ENCODE measurements at places on chromosomes 12 and 14.

GRCh38 chr14:86575141-86575540, 1045.2 kb downstream of the FLRT2 start:
- no peak for DNase-seq

GRCh38 chr12:76863005-76863670, 15.7 kb downstream of the CSRP2 start:
- peak; percentile 89 for DNase-seq

DNA sequence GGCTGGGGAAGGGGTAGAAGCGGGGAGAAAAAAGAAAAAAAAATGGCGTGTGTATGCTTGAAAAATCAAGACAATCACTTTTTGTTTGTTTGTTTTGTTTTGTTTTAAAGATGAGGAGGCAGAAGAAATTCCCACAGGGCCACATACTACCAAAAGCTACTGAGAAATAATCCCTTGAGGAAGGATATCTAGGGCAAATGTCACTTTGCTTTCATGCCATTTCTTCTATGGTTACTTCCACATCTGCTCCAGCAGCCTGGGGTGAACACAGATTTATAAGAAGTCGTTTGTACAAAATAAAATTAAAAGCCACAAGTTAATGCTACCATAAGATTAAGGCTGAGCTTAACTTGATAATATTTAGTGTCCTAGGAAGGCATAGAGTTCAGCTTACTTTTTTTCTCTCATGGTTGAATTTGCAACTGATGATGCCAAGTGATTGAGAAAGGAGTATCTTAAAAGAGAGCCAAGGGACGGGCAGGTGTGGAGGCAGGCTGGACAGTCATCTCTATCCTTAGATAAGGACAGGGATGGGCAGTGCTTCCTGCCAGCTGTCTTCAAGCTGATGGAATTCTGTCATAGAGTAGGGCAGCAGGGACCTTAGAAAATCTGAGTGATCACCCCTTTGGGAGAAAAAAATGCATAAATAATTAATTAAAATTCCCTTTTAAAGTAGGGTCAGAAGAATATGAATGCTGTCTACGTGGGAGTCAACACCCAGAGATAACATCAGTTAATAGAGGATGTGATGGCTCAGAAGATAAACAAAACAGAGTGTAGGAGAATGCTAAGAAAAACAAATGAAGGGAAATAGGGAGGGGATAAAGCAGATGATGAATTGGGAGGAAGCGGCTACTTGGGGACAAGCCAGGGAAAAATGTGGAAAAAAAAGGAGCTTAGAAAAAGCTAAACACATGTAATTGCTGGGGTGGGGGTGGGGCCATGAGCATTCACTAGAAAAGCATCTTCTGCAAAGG, 57.1 kb downstream of the DYRK2 start:
- DNase-seq, result no peak

GRCh38 chr14:75125617-75126016, 1.2 kb downstream of the NEK9 start:
- no peak for DNase-seq

DNA sequence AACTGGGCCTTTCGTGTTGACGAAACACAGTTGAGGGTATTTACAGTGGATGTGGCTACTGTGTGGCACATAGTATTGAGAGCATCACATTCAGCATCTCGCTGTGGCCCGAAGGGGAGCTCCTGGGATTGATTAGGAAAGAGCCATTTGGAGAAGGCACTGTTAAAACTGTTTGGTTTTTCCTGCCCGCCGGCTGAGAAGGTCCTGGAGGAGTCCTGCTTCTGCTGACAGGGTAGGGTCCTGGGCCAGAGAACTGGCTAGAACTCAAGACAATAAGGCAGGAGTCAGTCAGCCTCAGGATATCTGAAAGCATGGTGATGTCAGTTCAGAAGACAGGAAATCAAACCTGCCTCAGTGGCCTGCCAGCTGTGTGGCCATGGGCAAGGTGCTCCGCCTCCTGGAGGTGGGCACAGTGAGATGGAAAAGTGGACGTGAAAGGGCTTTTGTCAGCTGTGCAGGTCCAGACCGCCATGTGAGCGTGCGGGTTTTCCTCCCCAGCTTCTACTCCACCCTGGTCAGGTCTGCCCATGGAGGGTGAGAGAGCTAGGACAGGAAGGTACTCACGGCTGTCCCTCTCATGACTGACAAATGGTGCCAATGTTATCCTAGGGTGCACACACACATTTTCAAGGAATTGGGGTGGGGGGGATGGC, 92.3 kb downstream of the NTF3 start:
- no peak for DNase-seq

Measured in AG04450 (cell line).